ENCODE measurements at places on chromosomes 13 and 19.

- no peak for DNase-seq
These were observed 99.7 kb upstream of the RXFP2 start for GRCh38 chr13:31639443-31640163.

DNA sequence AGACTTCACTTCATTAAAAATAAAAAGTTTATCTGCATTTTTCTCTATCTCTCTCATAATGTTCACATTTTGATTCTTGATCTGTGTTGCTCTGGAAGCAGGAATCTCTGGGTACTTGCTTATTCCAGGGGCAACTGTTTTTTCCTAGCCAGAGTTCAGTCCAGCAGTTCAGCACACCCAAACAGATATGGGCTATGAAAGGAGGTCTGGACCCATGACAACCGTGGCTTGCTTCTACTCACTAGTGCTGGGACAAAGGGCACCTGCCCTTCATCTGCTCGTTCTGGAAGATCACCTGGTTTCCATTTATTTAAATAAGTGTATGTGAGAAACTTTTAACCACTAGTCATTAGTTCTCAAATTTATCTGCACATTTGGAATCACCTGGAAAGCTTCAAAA, 36.0 kb downstream of the POLR1D start:
- no peak for DNase-seq

GRCh38 chr19:31957711-31958110, 387.7 kb upstream of the ZNF507 start:
- DNase-seq, result no peak

DNA sequence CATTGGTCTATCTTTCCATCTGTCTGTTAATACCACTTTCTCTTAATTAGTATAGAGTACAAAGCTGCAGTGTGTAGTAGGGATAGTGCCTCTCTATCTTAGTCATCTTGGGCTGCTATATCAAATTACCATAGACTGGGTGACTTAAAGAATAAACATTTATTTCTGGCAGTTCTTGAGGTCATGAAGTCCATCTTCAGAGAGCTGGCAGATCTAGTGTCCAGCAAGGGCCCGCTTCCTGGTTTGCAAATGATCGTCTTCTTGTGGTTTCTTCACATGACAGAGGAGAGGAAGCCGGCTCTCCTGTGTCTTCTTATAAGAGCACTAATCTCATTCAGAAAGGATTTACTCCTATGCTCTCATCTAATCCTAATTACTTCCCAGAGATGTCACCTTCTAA, 6.1 kb downstream of the ZNF700 start:
- no peak for DNase-seq

- no peak for DNase-seq
These were observed 1718.2 kb downstream of the EFNB2 start for GRCh38 chr13:104817271-104817670.

DNA sequence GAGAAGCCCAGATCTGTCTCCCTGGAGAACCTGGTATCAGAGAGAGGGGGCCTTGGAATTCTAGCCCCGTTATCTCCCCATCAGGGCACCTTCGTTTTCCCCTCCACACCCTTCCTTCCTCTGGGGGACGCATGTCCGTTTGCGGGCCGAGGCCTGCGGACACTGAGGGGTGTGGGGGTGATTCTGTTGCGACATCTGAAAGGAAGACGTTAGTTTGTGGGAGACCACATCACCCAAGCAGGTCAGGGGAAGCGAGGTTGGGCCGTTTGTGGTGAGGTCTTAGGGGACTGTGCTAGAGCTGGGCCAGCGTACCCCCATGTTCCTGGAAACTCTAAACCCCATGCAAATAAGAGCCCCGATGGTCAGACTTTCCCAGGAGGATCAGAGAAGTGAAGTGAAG, 3.7 kb upstream of the HSH2D start:
- no peak for DNase-seq

DNA sequence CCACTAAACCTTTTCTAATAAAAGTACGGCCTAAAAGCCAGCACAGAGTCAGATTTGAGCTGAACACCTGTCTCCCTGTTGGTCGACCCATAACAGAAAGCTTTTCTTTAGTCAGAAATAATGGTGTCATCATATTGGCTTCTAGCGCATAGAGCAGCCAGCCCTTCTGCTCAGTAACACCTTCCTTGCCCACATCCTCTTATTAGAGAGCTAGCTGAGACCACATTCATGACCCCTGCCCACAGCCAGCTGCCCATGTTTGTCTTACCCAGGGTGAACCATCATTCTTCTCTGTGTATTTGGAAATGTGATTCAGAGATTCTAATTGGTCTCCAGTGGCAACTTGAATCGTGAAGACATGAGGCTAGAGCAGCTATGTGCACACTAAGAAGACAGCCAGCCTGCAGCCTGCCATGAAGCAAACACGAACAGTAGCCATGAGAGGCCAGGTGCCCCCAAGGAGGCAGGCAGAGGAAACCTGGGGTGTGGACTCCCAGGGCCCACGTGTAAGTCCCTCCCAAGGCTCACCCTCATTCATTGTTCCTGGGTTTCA, 82.3 kb upstream of the PDCD5 start:
- no peak for DNase-seq

- no peak for DNase-seq
These were observed 16.6 kb downstream of the TMEM255B start for GRCh38 chr13:113775451-113776145.

DNA sequence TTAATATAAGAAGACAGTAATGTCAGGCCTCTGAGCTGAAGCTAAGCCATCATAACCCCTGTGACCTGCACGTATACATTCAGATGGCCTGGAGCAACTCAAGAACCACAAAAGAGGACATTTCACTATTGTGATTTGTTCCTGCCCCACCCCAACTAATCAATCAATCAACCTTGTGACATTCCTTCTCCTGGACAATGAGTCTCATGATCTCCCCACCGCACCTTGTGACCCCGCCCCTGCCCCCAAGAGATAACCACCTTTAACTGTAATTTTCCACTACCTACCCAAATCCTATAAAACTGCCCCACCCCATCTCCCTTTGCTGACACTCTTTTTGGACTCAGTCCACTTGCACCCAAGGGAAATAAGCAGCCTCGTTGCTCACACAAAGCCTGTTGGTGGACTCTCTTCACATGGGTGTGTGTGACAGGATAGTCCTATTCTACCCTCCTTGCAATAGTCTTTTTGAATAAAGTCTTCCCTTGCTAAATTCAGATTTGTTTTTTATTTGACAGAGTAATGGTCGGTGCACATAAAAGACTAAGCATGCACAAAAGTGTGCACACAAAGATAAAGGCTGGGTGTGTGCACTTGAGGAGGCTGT, 14.0 kb downstream of the CD70 start:
- no peak for DNase-seq

- DNase-seq, result peak; percentile 81
These were observed 297.3 kb downstream of the ZNF536 start for GRCh38 chr19:30669329-30670010.

- DNase-seq, result no peak
These were observed 5.9 kb downstream of the EFNB2 start for GRCh38 chr13:106529415-106530170.

- no peak for DNase-seq
These were observed 7.9 kb downstream of the ITPKC start for GRCh38 chr19:40724855-40725254.

GRCh38 chr13:82224806-82225205, 1657.5 kb downstream of the SLITRK1 start:
- DNase-seq, result no peak

GRCh38 chr13:24564881-24565280, 52.3 kb upstream of the PARP4 start:
- DNase-seq, result no peak

- no peak for DNase-seq
These were observed 161.6 kb downstream of the RNF17 start for GRCh38 chr13:24925318-24926231.

DNA sequence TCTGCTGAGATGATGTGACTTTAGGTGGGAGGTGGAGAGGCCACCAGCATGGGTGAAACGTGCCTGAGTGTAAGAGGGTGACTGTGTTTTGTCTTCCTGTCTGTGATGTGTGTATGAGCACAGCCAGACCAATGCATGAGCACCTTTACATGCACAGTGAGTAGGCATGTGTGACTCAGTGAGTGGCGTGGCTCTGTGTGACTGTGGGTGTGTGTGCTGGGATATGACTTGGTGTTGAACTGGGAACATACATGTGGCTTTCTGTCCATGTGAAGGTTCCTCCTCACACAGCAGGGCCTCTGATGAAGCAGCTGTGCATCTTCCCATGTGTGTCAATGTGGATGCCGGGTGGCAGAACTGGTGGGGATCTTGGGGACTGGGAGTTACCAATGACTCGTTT, 19.9 kb upstream of the LGALS13 start:
- DNase-seq, result no peak

DNA sequence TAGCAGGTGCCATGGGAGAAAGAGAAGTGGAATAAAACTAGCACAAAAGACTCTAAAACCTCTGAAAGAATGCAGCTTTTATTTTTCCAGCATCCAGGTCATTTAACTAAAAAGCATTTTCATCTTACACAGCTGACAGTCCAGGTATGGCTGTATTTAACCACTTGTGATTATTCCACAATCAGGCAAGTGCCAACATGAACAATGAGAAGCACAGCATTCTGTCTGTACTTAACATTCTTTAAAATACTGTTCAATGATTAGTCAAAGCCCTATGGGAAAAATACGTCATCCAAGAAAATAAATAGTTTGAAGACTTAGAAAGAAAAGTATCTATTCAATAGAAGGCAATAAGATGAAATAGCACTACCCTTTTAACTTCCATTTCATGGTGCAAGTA, 246.9 kb downstream of the LIG4 start:
- no peak for DNase-seq

DNA sequence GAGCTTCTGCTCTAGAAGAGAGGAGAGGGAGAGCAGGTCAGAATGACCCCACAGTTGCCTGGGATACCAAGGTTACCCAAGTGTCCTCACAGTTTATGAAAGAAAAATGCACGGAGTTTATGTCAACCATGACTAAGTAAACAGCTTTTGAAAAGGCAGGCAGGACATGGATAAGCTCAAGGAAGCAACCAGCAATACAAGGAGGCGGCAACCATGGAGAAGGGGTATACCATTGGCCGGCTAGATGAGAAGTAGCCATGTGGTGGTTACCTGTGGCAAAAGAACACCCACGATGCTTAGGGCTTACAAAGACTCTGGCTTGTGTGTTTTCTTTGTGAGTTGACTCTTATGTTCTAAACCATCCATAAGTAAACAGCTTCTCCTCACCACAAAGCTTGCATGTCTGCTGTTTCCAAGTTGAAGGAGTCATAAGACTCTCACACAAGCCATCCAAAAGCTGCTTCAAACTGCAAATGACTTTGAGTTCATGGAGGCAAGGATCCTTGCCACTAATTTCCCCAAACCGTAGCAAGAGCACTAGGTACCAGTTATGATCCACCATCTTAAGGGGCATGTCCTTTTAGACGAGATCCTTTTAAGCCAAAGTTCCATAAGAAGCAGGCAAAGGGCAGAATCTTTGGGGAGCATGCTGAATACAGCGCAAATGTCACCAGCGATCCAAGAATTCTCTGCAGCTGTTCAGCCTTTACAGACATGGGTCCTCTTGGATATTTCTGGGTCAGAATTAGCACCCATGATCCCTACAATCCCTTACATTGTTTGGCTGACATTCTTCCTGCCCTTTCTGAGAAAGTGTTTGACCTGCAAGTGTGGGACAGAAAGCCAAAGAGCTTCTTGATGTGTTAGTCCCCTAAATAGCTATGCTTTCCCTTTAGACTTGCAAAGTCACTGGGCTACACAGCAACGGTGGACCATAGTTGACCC, 74.8 kb upstream of the IPO5 start:
- DNase-seq, result no peak

DNA sequence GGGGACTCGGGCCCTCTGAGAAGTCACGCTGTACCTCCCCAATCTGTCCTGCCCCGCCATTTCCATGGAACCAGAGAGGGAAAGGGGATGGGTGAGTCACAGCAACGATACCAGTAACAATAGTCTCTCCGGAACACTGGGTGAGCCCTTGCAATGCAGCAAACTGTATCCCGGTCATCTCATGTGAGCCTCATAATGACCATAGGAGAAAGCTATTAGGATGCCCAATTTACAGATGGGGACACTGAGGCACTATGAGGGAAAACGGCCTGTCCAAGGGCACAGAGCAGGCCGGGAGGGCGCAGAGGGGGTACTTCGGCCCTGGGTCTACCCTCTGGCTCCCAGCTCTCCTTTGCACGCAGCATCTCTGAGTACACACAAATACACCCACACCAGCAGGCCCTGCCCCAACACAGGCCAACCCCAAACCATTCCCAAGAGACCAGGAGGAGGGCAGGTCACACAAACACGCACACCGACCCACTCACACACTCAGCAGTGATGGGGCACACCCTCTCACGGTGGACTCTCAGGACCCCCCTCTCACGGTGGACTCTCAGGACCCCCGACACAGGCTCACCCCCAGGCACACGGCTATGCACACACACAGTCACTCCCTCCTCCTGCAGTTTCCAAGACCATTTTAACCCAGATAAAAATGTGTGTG, 18.2 kb downstream of the LRRC4B start:
- DNase-seq, result no peak

GRCh38 chr13:77345150-77345780, 18.4 kb upstream of the MYCBP2 start:
- DNase-seq, result no peak

DNA sequence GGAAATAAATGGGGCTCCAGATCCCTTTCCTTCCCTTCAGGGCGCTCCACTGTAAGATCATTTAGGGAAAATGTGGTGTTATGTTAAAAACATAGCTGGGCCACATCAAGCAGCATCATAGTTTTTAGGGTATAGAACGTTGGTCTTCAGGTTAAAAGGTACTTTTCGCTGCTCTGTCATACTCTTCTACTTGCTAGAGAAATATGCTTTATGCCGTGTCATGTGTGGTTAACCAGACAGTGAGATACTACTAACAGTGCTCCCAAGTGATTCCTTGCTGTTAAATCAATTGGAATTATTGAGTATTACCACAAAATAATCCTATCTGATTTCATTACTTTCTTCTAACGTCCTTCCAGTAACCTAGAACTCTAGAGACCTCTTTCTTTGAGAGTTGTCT, 1.1 kb upstream of the NDFIP2 start:
- DNase-seq, result no peak

DNA sequence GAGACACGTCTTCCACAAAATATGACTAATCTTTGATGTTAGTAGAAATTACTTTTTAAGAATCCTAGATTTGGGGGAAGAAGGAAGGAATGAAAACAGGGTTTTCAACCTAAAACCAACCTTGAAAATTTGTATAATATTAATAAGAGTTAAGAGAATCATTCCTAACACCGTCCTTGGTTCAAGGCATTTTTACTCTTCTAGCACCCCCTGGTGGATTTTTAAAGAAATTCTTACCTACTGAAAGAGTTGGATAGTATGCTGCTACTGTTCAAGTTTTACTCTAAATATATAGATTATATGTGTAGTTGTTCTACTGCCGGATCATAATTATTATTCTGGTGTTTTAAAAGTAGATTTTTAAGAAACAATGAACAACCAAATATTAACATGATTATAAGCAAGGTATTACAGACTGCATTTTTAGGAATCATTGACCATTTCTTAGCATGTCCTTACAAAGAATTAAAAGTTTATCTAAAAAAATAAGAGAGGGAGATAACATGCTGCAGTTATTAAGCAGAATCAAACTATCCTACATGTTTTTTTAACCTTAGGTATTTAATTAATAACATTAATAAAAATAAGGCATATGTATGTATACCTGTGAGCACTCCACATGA, 7.4 kb upstream of the SLITRK6 start:
- DNase-seq, result no peak

All from uterus (tissue), 4 donors.